Stimulated activated CD4-positive, alpha-beta T cell treated with anti-CD3 and anti-CD28 coated beads, TNF-alpha, amount 100 ng/mL, for 24 hours (primary cell): ENCODE measurements at places on chromosomes 5 and 9.

GRCh38 chr9:36903541-36904435, 130.3 kb downstream of the PAX5 start:
- no peak for DNase-seq

DNA sequence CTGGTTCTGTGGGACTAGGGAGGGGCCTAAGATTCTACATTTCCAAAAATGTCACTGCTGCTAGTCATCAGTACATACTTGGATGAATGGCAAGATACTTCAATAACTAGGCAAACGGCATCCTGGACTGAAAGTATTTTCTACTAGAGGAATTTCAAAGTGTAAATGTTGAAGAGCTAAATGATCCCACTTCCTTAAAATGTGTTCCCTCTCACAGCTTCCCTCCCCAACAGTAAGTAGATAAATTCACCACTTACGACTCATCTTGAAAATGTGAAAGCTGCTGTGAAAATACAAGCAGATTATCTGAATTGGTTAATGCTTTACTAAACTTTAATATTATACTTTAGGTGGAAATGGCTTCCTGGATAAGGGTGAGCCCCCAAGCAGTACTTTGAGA, 1571.5 kb upstream of the WWC1 start:
- DNase-seq: no peak

DNA sequence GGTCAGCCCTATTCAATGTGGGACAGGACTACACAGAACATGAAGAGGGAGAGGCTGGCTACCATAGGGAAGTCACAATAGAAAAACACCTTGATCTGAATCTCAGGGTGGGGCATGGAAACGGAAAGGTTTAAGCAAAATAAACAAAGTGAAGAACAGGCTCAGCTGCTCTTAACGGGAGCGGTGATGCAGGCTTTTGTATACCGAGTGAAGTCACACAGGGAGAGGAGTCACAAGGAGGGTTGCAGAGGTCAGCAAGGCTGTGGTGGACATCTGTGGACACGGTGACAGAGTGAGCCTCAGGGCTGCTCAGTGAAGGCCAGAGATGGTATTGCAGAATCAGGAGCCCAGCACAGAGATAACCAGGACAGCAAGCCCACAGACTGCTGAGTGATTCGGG, 30.6 kb upstream of the SEMA4D start:
- no peak for DNase-seq

- DNase-seq: no peak
These were observed 68.8 kb upstream of the NTRK2 start for GRCh38 chr9:84600739-84601138.

DNA sequence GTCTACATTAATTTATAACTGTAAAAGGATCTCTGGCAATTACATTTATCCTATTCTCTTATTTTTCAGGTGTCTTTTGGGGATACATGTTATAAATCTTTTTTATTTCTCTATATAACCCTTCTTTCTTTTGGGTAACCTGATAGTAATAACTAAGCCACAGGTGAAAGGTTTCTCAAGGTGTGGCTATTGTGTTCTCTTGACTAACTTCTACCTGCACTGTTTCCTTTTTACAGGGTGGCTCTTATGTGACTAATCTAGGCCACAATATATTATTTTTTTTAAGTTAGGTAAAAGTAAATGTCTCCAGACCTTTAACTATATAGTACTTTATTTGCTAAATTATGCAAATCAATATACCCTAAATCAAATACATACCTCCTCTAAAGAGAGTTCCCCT, 193.2 kb downstream of the EFNA5 start:
- no peak for DNase-seq

- no peak for DNase-seq
These were observed 5.8 kb upstream of the CRHBP start for GRCh38 chr5:76947082-76947503.

DNA sequence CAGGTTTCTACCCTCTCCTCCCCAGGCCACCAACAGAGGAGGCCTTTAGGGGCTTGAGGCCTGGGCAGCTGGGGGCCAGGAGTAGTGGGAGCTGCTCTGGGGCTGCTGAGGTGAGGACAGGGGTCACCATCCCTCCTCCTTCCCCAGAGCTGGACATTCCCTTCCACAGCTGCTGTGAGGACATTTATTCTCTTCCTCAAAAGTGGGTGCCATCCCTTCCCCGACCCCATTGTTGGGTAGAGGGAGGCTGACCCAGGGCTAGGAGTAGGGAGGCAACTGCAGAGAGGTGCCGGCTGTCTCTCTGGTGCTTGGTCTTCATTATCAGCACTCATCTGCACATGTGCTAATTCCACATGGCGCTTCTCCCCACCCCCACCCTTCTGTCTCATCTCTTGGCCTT, 113.9 kb upstream of the FBXL7 start:
- no peak for DNase-seq

DNA sequence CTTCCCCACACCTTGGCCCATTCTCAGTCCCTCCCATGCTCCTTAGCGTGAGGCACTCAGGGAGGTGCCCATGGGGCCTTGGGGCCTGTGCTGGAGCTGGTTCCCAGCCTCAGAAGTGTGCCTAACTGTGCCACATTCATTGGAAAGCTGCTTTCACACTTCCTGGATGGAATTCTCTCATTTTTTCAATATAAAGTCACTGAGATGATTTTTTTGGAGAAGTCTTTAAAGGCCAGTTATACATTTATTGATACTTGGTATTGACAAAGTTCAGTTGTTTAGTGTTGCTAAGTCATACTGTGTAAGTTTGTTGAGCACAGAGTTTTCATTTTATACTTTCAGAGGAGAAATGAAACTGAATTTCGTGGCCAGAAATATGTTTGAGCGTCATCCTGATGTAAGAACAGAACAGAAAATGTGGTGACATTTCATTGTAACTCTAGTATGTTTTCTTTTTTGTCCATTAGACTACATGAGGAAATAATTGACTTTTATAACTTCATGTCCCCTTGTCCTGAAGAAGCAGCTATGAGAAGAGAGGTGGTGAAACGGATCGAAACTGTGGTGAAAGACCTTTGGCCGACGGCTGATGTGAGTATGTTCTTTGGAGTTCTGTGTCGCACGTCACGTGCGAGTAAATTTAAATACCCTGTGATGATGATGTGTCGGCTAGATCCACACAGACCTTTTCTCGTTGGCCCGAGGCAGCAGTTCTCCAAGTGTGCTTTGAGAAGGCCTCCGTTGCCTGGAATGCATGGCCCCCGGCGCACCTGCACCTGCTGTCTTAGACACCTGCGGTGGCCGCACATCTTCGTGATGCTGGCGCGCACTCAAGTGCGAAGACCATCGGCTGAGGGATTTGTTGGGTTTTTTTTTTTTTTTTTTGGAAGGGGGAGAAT, 24.1 kb downstream of the TENT4A start:
- no peak for DNase-seq

DNA sequence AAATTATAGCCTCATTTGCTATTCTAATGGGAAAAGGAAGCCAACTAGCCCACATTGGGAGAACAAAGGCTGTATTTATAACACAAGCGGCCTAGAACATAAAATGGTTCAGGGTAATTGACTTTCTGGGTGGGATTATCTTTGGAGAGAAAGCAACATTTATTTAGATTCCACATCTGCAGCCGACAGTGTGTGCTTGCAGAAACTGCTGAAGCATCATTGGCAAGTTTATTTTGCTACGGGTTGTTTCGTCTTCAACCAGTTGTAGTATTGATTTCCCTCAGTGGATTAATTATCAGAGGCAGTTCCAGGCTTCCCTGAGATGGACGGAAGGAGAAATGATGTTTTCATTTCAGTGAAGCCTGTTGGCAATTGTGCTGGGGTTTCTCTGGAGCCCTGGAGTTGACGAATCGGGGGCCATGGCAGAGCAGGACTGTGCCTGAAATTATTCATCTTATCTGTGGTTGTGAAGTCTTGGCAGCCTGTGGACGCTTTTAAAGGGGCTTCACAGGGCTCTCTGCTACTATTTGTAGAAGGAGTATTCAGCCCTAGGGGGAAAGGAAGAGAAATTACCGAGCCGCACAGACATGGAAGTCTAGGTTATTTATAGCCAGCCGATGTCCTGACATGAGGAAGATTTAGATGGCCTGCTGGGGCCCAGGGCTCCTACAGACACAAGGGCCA, 290.6 kb upstream of the IRX4 start:
- DNase-seq: no peak

DNA sequence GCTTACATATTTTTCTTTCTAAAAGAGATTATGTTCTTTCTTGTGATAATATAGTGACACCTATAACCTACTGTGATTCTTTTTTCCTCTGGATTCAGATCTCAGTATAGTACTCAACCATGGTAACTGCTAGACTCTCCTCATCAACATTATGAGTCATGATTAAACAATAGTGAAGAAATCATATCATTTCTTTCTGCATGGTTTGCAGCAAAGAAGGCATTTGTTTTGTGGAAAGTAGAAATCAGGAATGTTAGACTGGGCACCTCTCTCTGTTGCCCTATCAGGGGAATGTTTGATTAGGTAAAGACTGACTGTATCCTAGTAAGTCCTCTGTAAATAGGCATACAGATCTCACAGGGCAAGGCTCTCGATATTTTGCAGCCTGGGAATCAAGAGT, 25.6 kb upstream of the SMC2 start:
- DNase-seq: no peak

DNA sequence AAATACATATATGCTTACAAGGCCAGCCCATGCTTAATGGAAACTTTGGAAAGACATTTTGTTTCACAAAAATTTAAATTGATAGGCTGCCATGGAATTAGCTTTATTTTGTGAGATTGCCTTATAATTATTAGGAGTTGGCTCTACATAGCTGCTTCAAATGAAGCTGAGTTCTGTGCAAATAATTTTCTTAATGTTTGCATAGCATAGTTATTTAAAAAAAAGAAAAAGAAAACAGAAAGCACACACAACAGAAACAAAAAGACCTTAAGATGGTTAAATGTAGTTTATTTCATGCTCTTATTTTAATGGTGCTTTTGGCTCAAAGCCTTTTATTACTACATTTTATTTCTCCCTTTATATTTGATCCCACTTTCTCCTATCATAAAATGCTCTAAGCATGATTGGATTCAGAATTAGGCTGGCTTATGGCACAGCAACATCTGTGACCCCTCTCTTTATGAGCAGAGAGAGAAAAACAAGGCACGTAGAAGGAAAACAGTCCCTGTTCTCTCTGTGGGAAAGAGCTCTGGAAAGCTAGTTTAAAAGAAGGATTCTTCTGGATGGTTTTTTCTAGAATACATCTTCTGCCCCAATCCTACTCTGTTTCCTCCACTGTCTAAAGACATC, 530.5 kb downstream of the NTRK2 start:
- DNase-seq: no peak

- no peak for DNase-seq
These were observed 365.9 kb downstream of the PLK2 start for GRCh38 chr5:58094031-58094430.

DNA sequence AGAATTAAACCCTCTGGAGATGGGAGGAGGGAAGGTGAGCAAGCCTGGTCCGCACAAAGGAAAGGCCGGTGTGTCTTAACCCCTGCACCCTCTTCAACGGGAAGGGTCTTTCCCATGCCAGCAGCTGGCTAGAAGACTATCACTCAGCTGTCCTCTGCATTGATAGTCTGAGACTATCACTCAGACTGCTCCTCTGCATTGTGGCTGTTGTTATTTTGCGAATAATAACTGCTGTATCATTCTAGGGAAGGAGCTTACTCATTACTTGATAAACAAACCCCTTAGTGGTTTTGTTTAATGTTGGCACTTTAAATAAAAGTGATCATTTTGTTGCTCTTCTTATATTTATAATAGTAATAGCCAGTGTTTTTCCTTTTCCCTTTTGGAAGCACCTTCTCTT, 8.1 kb downstream of the TRIP13 start:
- DNase-seq: no peak

GRCh38 chr5:108101821-108102220, 280.1 kb downstream of the FBXL17 start:
- no peak for DNase-seq

DNA sequence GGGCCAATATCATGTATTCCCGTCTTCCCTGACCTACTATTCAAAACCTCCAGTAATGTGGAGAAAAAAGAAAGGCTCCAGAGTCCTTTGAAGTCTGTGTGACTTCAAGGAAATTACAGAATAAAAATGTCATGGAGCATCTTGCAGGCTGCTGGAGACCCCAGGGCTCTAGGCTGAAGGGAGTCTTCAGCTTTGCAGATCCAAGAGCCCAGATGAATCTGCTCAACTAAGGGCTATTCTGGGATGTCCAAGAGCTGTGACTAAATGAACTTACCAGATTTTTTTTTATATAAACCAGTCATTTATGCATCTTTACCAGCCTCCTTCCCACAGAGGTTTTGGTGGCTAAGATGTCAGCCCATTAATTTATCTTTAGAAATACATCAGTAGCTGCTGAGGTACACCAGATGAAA, 167.3 kb downstream of the MUSK start:
- DNase-seq: no peak

GRCh38 chr5:126044931-126045565, 378.2 kb upstream of the GRAMD2B start:
- DNase-seq: no peak

DNA sequence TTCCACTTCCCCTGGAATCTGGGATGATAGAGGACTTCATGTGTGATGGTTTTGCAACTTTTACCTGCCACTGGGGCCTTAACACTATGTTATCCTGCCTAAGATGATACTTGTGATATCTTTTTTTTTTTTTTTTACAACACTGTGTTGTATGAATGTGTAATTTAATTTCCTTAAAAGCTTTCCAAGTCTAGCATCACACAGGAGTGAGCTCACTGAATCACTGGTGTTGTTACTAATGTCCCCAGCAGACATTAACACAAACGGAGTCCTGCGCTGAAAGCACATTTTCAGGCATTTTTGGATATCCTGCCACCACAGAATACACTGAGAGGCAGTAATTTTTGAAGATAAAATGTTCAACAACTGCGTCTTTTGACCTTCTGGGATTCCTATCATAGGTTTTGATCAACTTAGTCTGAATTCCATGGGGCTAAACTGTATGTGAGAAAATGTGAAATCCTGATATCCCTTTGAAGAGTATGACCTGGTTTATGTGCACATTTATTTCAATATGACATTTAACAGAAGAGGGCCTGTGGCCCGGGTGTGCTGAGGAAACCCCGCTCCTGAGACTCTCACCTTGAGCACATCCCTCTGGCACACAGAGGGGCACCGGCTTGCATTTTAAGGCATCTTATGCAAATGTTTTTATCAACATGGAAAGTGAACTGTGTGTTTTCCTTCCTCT, 118.0 kb downstream of the FSTL4 start:
- no peak for DNase-seq

DNA sequence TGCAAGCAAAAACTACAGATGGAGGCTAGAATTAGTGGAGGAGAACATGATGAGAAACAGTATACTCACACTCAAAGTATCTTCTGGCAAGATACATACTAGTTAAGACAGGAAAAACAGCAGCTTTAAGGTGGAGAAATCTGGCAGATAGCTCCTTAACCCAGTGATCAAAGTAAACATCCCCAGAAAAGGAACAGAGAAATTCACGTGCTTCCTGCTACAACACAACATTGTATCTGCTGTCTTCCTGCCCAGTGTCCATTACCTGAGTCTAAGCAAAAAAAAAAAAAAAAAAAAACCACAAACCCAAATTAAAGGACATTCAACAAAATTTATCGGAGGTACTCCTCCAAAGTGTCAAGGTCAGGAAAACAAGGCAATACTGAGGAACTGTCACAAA, 38.4 kb downstream of the ROR2 start:
- DNase-seq: no peak

GRCh38 chr9:32385152-32385884, 875 bp downstream of the ACO1 start:
- no peak for DNase-seq

- DNase-seq: no peak
These were observed 96.2 kb upstream of the PPP1R2B start for GRCh38 chr5:156753846-156754245.
